ENCODE measurements at places on chromosomes 6 and 20.
A peak's percentile ranks its signal among the peaks of the same experiment; 100 is the strongest.

GRCh38 chr6:139882977-139883728 lies 508.7 kb upstream of the CITED2 start:
- no peak for DNase-seq

GRCh38 chr6:80380566-80380965 lies 274.1 kb downstream of the BCKDHB start:
- DNase-seq: no peak

DNA sequence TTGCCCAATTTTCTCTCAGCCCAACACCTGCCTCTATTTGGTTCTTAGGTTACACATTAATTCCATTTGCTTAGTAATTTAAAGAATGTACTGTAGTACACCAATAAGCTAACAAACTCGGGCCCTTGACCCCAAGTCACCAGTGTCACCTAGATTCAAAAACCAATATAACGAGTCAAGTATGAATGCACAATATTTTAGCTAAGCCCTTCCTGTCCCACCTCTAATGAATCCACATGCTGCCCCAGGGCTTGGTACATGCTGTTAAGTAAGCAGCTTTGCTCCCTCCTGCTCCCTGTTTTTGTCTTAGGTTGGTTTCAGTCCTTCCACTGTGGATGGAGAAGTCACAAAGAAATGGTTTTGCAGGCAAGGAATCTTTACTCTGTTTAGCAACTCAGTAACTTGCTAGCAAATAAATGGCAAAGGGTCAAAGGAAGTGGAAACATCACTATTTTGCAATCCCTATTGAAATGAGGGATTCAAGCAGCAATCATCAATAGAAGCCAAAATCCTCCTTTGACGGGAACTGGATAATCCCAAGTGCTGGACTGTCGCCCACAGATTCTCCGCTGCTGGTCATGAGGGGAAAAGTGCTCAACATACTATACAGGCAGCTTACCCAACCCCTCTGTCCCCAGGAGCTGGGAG lies 5.0 kb upstream of the MPC1 start:
- no peak for DNase-seq

DNA sequence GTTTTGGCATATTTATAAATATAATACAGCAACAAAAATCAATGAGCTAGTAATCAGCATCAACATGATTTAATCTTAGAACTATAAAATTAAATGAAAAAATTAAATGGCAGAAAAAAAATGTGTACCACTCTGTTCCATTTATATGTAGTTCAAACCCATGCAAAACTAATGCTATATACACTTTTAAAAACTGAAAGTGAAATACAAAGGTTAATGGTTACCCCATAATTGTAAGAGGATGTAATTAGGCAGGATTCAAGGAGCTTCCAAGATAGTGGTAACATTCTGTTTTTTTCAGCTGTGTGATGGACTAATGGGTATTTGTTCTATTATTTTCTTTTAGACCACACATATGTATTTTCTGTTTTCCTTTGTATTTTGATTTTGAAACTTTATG lies 492.1 kb downstream of the UTRN start:
- no peak for DNase-seq

DNA sequence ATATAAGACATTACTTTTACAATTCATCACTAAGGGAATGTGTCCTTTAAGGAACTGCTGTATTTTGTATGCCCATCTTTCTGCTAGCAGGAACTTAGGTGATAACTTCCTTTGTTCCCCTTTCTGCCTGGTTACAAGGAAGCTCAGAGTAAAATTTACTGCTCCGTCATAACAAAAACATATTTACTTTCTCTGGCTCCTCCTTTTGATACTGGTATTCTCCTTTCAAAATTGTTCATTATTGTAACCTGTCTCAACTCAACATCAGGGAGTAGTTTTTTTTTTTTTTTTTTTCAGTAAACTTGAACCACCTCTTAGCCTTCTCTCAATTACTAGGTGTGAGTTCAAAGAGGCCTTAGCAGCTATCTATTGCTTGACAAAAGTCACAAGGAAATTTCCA lies 37.1 kb downstream of the RIPOR2 start:
- DNase-seq: no peak

GRCh38 chr20:49584418-49585382 lies 16.8 kb upstream of the PTGIS start:
- DNase-seq: no peak

- no peak for DNase-seq
Measured at GRCh38 chr6:127191716-127192115, 73.2 kb downstream of the RSPO3 start.

GRCh38 chr6:139613496-139613895 lies 239.0 kb upstream of the CITED2 start:
- no peak for DNase-seq

DNA sequence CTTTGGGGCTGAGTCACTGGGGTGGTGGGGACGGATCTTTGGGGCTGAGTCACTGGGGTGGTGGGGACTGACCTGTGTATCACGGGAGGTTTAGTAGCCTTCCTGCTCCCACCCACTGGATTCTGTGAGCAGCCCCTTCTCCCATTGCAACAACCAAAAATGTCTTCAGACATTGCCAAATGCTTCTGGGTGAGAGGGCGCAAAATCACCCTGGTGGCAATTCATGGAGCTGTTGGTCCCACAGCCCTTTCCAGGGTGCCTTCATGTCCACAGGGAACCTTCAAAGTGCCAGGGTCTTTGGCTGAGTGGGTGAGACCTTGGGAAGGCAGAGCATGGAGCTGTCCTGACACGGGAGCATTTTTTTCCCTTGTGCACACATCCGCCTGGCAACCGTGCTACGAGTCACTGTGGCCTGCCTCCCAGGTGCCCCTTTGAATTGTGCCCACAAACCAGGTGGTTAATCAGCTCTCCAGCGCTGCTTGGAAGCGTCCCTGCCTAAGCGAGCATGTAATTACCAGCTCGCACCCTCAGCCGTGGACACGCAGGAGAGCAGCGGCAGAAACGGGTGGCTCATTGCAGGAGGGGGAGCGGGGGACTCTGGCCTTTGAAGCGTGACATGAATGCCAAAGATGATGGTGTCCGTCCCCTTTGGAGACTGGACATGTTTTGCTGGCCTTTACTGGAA lies 27.4 kb upstream of the APCDD1L start:
- no peak for DNase-seq

- DNase-seq: no peak
Measured at GRCh38 chr6:145349950-145350510, 385.3 kb downstream of the EPM2A start.

GRCh38 chr6:109103942-109104341 lies 8.6 kb downstream of the CEP57L1 start:
- DNase-seq: no peak

GRCh38 chr20:16349523-16350260 lies 223.6 kb downstream of the KIF16B start:
- no peak for DNase-seq

DNA sequence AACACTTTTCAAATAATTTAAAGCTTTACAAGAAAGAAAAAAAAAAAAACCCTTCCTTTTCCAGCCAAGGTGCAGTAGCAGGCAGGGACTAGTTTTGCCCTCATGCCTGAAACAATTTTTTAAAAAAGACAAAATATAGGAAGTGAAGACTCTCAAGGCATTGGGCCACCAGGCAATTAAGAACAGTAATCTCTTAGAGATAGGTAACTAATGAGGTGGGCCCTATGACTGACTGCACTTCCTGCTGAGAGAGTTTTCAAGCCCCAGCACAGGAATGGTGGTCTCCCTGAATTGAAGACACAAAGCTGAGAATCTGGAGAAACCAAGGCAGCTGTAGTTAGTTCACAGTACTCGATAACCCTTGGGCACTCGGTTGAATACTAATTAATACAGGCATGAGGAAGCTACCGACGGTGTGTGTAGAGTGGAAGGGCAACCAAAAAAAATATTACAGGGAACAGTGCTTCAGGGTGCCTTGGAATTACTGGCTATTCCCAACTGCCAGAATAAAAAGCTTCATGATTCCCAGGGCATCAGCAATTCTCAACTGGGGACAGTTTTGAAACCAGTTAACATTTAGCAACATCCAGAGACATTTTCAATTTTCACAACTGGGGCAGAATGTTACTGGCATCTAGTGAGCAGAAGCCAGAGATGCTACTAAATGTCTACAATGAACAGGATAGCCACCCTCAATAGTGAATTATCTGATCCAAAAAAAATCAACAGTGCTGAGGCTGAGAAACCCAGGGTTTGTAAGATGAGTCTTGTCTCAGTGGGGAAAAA lies 36.0 kb upstream of the PLN start:
- no peak for DNase-seq

- peak; percentile 46 for DNase-seq
Measured at GRCh38 chr20:48635791-48636267, 192.0 kb downstream of the PREX1 start.

GRCh38 chr6:145189836-145190235 lies 545.5 kb downstream of the EPM2A start:
- DNase-seq: no peak

GRCh38 chr6:129507846-129508245 lies 202.1 kb downstream of the ARHGAP18 start:
- no peak for DNase-seq

DNA sequence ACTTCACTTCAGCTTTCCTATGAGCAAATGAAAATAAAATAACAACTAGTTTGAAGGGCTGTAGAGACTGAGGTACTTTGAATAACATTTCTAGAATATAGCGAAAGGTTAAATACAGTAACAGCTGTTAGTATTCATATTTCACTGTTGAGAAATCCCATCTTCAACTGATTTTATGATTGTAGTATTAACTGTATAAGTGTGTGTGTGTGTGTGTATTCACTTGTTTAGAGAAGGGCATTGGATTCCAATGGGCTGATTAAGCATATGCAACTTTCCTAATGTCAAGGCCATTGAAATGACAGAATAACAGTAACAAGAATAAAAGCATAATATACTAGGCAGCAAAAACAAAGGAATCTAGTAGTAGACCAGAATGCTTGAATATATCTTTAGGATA lies 957.5 kb upstream of the EPHA7 start:
- no peak for DNase-seq

DNA sequence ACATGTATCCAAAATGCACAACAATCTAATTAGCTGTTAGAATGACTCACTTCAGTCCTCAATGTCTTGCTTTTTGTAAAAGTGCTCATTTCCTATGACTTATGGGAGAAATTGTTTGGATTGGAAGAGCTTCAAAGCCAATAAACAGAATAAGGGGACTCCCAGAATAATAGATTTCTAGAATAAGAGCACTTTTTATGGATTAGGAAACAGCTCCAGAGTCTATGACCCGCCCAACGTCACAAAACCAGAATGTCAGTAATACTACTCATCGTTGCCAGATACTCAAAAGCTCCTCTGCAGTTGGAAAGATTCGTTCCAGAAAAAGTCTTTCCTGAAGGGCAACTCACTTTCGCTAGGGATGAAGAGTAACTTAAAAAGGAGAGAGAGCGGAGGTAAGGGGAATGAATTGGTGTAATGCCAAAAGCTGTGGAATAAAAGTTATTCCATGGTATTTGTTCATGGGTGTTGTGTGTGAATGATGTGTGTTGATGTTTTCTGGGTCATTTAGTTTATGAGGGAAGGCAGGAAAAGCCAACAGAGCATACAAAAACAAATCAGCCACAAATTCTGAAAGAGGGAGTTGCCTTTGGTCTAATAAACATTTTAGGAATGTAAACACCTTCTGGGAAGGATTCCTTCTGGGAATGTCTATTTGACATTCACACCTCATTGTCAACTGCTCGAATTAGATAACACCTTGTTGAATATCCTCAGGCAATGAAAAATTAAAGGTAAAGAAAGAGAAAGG lies 64.6 kb downstream of the SYNE1 start:
- no peak for DNase-seq

DNA sequence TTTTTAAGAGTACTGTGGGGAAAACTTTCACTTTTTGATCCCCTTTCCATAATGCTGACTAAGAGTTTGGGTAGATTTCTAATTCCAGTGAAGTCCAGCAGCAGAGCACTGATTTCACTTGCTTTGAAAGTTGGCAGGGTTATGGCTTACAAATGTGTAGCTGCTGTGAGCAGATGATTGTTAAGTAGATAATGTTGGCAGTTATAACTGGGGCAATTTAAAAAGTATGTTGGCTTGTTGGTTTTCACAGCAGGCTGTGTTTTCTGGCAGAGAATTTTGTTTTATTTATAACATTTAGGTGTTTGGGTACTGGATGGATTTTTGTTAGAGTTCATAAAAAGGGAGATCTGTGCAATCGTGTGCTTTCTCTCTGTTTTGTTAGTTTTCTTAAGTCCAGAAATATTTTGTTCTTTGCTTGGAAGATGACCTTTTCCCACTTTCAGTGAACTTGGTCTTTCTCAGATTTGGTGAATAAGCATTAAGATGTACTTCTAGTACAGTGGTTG lies 31.4 kb downstream of the AFDN start:
- no peak for DNase-seq

GRCh38 chr20:23156170-23156841 lies 70.2 kb upstream of the CD93 start:
- no peak for DNase-seq

DNA sequence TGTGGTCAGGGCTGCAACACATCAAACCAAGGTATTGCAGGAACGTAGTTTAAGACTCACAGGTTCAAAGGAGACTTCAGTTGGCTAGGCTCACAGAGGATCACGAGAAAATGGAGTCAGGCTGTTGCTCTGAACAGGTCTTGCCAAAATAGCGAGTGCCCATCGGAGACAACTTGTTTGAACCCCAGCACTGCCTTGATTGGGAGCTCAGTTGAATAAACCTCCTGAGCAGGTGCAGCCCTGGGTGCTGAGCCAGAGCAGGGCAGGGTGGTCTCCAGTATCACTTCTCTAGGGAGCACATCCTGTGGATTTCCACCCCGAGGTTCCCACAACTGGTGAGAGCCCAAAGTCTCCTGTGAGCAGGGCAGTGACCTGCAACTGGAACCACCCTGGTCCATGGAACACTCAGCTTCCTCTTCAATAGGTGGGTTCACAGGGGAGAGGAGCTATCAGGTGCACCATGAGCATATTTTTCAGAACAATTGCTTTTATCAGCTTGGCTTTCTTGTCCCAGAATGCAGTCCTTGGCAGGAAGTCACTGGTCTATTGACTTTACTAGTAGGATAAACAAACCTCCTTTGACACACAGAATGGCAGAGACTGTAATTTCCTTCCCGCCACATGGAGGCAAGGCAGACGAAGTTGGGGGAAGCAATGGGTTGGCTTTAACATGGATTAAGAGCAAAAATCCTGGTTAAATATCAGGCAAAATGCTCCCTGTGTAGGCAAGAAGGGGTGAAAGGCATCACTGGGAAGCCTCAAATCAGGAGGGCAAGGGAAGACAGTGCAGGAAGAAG lies 267.7 kb upstream of the FOXQ1 start:
- DNase-seq: no peak

DNA sequence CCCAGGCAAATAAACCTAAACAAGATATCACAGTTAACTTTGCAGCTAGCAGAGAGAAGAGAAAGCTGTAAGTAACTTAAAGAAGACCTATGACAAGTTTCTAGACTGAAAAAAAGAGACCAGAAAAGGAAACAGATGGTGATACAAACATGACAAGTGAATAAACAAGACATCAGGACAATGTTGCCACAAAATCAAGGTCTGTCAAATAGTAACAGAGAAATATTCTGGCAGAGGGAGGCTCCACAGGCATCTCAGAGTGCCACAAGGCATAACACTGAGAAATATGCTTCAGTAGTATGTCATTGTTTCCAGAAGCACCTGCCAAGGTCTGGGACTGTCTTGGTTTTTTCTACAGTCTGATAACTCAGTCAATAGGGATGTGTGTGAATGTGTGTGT lies 332.2 kb downstream of the KHDRBS2 start:
- DNase-seq: no peak

Measured in stimulated activated CD4-positive, alpha-beta T cell treated with anti-CD3 and anti-CD28 coated beads, Interleukin-1b, Interleukin-23, amount 100 ng/mL, for 1 hour (primary cell).